Stimulated activated CD8-positive, alpha-beta memory T cell treated with anti-CD3 and anti-CD28 coated beads, Interleukin-12 subunit alpha, Interleukin-12 subunit beta, amount 100 ng/mL, for 1 hour (primary cell): ENCODE measurements at places on chromosomes 2 and 18.

DNA sequence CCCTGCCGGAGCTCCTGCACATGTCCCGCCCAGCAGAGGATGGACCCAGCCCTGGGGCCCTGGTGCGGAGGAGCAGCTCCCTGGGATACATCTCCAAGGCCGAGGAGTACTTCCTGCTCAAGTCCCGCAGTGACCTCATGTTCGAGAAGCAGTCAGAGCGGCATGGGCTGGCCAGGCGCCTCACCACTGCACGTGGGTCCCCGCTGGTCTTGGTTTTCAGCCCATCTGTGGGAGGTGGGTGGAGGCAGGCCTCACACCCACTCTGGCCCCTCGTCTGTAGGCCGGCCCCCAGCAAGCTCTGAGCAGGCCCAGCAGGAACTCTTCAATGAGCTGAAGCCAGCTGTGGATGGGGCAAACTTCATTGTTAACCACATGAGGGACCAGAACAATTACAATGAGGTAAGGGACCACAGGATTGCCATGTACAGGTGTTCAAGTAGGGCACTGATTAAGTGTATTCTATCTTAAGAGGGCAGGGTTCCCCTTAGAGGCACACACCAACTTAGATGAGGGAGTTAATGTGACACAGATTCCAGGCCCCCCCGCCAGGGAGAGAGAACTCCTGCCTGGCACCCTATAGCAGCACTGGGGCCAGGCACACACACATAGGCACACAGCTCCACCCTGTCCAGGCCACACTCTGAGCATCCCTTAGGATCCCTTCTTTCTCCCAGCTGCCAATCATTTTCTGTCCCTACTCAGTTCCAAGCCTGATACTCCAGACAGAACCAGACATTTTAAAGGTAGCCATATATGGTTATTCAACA lies 5.4 kb upstream of the CHRNG start:
- no peak for DNase-seq

- no peak for DNase-seq
Observed at GRCh38 chr2:112811841-112812306, 24.7 kb downstream of the IL1B start.

DNA sequence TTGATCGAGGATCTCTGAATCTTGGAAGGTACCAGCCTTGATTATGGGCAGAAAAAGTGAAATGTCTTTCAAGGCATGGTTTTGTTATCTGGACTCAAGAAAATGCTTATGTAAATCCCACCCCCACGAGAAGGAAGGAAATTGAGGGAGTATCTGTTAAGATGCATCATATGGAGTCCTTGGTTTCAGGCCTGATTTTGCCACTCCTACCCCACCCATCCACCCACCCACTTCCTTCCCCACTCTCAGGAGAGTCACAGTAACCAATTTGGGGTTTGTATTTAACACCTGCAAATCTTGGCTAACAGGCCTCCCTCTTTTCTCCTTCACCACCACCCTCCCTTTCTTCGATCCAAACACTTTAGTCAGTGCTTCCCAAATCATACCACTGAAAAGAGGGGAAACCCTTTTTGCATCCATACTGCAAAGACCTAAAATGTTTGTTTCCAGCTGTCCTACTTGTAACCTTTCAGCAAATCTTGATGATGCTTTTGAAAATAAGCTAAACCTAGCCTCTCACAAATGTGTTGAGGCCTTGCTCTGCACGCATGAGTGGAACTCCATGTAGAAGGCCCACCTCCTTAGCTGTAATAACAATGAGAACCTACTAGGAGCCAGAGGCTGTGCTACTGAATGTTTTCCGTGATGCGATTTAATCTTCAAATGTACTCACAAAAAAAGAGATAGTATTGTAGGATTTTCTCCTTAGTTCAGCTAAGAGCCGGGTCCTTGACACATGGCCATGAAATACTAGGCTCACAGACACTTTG lies 34.8 kb downstream of the POU3F3 start:
- no peak for DNase-seq

- DNase-seq, result no peak
Observed at GRCh38 chr2:202762556-202762955, 109.0 kb downstream of the ICA1L start.

- no peak for DNase-seq
Observed at GRCh38 chr2:73561422-73561821, 80.8 kb downstream of the NAT8 start.

- DNase-seq, result no peak
Observed at GRCh38 chr2:74232426-74232825, 34.0 kb downstream of the MTHFD2 start.

DNA sequence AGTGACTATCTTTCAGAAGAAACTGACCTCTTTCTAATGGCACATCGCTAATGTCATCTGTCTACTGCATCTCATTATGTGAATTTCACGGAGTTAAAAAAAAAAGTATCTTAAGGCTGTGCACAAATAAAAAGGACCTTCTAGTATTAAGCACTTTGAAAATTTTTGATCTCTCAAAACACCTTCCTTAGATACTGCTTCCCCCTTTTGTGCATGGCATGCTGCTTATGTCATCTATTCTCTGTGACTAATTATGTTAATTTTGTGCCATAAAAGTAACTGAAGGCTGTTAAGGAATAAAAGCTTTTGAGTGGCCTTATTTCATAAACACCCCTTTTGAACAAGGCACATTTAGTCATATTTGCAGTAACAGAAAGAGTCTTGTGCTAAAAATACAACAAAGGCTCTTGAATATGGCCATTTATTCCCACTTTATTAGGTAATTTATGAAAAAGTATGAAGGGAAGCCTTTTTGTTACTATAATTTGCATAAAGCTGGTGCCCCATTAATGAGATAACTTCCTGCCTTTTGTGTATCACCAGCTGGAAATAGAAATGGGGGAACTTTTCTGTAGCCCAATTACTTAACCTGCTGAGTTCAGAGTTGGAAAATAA lies 1412.0 kb upstream of the ZEB2 start:
- DNase-seq, result no peak

- no peak for DNase-seq
Observed at GRCh38 chr2:218871345-218872302, 9.0 kb upstream of the WNT10A start.

- DNase-seq, result no peak
Observed at GRCh38 chr2:185279999-185280398, 458.6 kb upstream of the FSIP2 start.

- DNase-seq, result no peak
Observed at GRCh38 chr18:80088823-80089222, 20.2 kb upstream of the ADNP2 start.

GRCh38 chr2:104863146-104863467 lies 9.2 kb downstream of the POU3F3 start:
- no peak for DNase-seq

- no peak for DNase-seq
Observed at GRCh38 chr18:63271148-63271547, 48.4 kb downstream of the BCL2 start.
